Lung microvascular endothelial cell (primary cell): ENCODE measurements at places on chromosomes 7 and 10. TPM values are rescaled to one million over a fixed set of nuclear protein-coding genes. Genes with fewer than 3 reads are reported as not detected.

The NPFFR1 gene
- not detected in 2 replicates for total RNA-seq

The MTPN gene
- total RNA-seq: 102 and 104 TPM in 2 replicates

The TRIM74 gene
- total RNA-seq: under 0.01 TPM in 1 of 2 replicates, not detected in the other

The TBX20 gene
- total RNA-seq: not detected in 2 replicates

The OR2AE1 gene
- total RNA-seq: 0.22 TPM in 1 of 2 replicates, not detected in the other

The PCLO gene
- total RNA-seq: 0.87 and 2.6 TPM in 2 replicates

The NRP1 gene
- 6.5 and 64.1 TPM in 2 replicates for total RNA-seq

The LRRC18 gene
- total RNA-seq: not detected in 2 replicates

The MYO3A gene
- total RNA-seq: not detected in 2 replicates
